ENCODE measurements at places on chromosomes 3 and 15.

GRCh38 chr3:42960282-42960681, 18.8 kb upstream of the GASK1A start:
- no peak for DNase-seq

DNA sequence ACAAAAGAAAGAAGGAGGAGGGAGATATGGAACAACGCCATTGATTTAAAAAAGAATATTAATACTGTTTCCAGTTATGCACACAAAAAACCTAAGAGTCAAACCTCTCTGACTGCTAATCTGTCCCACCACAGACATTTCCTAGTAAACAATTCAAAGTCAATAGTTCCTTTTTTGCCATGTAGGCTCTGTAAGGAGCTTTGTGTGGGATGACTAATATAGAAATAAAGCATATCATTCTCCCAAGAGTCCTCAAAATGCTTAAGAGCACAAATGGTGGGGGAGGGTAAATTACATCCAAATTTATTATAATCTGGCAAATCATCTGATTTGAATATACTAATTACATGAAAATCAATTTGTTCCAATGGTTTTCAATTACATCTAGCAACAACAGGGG, 155.9 kb upstream of the CNTN4 start:
- DNase-seq: no peak

GRCh38 chr3:116339441-116340028, 105.8 kb downstream of the LSAMP start:
- no peak for DNase-seq

GRCh38 chr3:105580296-105580965, 213.7 kb downstream of the ALCAM start:
- DNase-seq: no peak

DNA sequence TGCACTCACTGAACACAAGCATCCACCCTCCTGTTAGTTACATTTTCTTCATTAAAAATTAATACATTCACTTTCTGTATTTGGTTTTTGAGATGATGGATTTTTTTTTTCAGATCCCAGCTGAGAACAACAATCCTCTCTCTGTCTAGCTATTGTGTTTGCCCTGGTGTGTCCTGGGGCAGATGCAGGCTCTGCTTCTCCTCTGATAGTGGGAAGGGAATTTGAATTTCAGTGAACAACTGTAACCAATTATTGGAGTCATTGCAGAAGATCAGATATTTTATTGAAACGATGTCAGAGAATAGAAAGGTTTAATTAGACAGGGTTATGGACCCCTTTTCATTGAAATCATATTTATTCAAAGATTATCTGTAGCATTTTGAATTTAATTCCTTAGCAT, 33.1 kb upstream of the RYR3 start:
- DNase-seq: no peak

DNA sequence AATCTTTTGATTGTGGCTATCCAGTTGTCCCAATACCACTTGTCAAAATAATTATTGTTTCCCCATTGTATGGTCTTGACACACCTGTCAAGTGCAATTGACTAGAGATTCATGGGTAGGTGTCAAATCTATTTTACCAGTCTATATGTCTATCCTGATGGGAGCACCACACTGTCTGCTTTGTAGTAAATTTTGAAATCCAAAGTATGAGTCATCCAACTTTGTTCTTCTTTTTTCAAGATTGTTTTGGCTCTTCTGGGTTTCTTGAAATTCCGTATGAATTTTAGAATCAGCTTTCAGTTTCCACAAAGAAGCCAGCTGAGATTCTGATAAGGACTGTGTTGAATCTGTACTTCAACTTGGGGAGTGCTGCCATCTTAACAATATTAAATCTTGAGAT, 71.9 kb downstream of the CSNK1G1 start:
- DNase-seq: no peak

GRCh38 chr3:56192001-56192400, 276.3 kb downstream of the ERC2 start:
- no peak for DNase-seq

- DNase-seq: no peak
Observed at GRCh38 chr3:62935793-62936192, 60.6 kb upstream of the CADPS start.

DNA sequence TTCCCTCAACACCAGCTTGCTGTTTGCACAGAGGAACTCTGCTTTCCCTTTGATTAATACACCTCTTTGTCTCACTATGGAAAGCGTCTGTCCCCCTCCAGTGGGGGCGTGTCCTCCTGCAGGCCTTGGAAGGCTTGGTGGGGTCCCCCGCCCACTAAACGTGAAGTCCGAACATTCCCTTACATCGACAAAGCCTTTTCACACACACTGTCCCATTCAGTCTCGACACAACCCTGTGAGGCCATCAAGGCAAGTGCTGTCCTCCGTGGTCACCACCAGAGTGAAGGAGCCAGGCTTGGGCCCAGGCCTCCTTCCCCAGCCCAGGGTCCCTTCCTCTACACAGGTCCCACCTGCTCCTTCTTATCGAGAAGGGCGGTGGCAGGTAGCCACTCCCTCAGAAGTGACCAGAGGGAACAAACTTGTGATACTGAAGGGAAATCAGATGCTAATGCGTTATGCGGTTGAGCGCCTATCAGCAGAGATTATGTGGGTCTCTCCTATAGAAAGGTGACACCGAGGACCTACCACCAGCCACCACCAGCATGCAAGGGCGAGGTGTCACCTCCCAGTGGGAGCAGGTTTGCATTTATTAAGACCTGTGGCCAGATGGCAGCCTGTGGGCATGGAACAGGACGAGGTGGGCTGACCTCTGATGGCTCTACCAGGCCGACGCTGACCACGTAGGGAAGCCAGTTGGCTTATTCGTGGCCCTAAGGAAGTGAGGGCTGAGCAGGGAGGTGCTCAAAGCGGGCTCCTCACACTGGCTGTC, 6.6 kb downstream of the NRROS start:
- no peak for DNase-seq

DNA sequence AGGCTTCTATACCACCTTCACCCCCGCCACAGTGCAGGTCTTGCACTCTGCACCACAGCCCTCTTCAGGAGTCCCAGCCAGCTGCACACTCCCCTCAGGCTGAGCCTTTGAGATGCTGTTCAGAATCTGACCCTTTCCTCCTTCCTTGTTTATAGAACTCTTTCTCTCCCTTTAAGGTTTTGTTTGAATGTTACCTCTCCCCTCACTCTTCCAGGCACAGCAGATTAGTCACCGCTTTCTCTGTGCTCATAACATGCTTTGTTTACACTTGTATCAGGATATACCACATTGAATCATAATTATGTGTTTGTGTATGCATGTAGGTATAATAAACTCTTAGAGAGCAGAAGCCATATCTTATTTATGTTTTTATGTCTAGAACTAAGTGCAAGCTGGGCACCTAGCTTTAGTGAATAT, 168.4 kb upstream of the BCL6 start:
- no peak for DNase-seq

GRCh38 chr3:113802795-113803455, 35.7 kb upstream of the GRAMD1C start:
- DNase-seq: no peak

DNA sequence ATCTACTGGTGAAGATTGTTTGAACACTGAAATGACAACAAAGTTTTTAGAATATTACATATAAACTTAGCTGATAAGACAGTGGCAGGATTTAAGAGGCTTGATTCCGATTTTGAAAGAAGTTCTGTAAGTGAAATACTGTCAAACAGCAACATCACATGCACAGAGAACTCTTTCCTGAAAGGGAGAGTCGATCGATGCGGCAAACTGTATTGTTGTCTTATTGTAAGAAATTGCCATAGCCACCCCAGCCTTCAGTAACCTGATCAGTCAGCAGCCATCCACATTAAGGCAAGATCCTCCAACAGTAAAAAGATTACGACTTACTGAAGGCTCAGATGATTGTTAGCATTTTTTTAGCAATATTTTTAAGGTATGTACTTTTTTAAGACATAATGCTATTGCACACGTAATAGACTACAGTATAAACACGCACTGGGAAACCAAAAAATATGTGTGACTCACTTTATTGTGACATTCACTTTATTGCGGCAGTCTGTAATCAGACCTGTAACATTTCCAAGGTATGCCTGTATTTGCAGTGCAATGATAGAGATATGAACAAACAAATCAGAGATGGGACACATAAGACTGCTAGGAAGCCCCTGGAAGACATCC, 225.6 kb upstream of the UBE2E1 start:
- DNase-seq: no peak

GRCh38 chr15:77186594-77187011, 115.7 kb upstream of the TSPAN3 start:
- peak; percentile 26 for DNase-seq

DNA sequence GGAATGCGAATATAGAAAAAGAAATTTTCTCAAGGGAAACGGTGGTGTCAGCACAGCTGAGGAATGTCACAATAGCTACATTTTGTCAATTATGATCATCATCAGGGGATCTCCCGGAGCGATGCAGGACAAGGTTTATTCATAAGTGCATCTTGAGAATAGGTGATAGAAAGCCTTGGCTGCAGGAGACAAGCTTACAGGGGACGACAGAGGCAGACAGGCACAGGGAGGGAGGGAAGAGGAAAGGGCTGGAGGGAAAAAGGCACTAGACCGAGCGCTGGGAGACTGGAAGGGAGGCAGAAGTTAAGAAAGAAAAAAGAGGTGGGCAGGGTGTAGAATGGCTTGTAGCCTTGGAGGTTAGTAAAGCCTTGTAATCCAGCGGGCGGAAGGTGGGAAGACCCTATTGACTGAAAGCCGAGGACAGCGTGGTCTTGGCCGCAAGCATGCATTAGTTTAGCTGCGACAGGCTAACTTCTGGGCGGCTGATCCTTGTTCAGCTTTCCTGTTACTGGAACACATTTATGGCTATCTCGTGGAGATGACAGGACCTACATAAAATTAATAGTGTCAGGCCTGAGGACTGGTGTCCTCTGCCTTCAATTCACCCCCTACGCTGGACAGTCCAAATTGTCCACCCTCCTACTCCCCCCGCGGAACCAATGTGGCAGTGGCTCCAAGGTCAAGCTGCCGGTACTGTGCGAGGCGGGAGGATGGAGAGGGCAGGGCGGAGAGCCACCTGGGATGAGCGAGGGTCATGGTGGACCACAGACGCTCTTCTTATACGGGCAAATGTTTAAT, 1.4 kb upstream of the NECTIN3 start:
- DNase-seq: no peak

DNA sequence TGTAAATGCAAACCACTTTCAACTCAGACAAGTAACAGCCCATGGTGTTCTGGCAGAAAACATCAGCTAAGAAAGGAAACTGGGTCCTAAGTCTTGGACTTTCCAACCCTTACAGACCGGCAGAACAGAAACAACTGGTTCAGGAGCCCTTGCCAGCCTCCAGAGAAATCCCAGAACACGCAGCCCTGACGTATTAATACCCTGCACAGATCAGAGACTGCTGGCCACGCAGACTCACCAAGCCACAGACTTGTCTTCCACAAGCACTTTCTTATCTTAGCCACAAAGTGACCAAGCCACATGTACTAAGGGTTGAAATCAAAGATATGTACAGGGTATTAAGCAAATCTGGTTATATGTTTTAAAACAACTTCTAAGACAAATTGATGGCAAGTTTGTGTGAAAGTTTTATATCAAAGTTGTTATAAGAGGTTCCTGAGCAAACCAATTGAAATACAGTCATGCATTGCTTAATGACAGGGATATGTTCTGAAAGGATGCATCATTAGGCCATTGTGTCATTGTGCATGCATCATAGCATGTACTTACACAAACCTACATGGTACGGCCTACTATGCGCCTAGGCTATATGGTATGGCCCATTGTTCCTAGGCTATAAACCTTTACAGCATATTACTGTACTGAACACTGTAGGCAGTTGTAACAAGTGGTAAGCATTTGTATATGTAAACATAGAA, 36.8 kb downstream of the BTD start:
- no peak for DNase-seq

DNA sequence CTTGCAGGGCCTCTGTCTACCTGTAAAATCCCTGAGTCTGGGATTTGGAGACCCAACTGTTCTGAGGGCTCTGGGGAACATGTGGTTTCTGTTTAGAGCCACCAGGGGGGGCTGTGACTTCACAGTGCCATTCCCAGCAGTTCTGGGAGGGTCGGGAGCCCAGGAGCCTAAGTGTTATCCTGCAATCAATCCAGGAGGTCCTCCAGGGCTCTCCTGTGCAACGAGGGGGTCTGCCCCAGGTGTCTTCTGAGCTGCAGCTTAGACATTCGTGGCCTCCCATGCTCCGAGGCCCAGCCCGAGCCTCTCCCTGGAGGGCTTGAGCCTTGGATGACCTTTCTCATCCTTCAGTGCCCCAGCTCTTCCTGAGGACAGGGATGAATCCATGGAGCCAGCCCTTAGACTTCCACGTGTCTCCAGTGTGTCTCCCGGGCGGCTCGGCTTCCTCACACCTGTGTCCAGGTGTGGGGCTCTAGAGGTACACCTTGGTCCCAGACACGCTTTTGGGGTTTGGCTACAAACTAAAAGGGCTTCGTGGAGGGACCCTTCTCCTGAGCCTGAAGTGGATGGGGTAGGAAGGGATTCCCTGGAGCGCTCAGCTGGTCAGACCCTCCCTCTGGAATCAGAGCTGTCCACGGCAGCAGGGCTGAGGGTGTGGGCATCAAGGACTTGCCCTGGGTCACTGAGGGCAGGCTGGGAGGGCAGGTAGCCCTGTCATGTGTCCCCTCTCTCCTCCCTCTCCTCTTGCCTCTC, 20.3 kb upstream of the ABTB1 start:
- DNase-seq: peak; percentile 69

DNA sequence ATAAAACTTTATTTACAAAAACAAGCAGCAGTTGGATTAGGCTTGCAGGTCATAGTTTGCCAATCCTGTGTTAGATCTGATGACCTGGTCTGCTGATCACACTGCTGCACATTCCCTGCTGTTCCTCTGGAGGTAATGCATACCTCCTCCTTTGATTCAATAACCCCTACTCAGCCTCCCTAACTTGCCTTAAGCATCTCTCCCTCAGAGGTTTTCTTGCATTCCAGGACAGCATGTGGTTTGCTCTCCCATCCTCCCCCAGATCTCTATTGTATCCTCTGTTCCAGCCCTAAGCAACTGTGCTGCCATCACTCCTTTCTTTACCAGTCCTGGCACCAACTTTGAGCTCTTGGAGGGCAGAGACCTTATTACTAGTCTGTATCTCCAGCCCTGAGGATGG, 63.4 kb downstream of the CACNA2D3 start:
- no peak for DNase-seq
